ENCODE measurements at places on chromosomes 2 and 18. TPM values are rescaled to one million over a fixed set of nuclear protein-coding genes. Genes with fewer than 3 reads are reported as not detected.

The IL36A gene
- not detected for total RNA-seq

The DNAJC5G gene
- not detected for total RNA-seq

The TWSG1 gene
- total RNA-seq, result 5.6 TPM

The PXDN gene
- total RNA-seq, result 13.9 TPM

The COLEC11 gene
- 47.6 TPM for total RNA-seq

The ERFE gene
- total RNA-seq, result not detected

The ATP6V1B1 gene
- total RNA-seq, result not detected

The RAB6C gene
- total RNA-seq, result not detected

The IL36RN gene
- not detected for total RNA-seq

- DNase-seq, result no peak
Measured at GRCh38 chr18:30334781-30335180, 707.8 kb downstream of the DSC3 start.

DNA sequence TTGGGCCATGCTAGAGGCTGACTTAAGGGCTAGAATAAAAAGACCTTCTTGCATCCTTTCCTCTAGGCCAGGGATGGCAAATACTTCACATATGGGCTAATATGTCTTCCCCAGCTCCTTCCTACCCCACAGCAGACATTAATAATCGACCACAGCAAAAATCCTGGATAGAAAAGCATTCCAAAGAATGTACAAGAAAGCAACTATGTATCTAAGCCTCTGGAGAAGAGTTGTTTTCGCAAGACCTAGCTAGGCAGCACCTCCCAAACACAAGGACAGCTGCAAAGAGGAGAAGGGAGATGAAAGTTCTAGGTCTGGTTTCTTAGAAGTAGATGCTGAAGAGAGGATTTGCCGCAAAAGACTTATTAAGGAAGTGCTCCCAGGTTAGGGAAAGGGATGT, 372.6 kb downstream of the SLC4A3 start:
- no peak for DNase-seq

GRCh38 chr2:98912957-98913915, 22.8 kb downstream of the CRACDL start:
- no peak for DNase-seq

- no peak for DNase-seq
Measured at GRCh38 chr2:25964891-25965290, 17.4 kb downstream of the KIF3C start.

DNA sequence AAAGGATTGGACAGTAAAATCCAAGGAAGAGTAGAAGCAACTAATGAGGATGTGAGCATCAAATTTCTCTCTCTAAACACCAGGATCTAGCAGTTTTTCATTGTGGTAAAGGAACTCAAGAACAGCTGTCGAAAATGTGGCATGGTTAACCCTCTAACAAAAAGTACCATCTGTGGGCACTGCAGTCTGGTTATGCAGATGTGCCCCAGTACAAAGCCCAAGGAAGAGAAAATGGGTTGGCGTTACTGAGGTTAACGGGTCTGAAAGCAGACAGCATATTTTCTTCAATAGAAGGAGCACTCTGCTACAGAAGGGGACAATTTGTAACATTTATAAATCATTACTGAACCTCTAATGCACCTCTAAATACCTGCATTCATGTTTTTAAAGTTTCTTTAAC, 253.0 kb upstream of the HNRNPA3 start:
- no peak for DNase-seq

DNA sequence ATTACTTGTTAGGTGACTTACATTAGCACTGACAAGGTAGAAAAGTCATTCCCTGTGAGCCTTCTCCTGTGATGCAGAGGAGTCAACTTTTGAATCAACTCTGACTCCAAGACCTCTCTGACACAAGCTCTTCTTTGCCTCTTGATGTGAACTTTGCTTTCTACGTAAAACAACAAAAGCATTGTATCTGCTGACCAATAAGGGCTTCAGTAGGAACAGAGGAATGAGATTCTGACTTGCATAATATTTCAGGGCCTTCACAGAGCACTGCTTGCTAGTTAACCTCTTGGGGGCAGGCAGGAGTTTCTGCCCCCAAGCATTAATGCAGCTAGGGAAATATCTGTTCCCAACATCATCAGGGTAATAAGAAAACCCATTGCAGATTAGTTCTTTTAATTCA, 791.5 kb downstream of the BCL11A start:
- DNase-seq, result no peak

- no peak for DNase-seq
Measured at GRCh38 chr2:196640031-196640548, 575 bp downstream of the CCDC150 start.

DNA sequence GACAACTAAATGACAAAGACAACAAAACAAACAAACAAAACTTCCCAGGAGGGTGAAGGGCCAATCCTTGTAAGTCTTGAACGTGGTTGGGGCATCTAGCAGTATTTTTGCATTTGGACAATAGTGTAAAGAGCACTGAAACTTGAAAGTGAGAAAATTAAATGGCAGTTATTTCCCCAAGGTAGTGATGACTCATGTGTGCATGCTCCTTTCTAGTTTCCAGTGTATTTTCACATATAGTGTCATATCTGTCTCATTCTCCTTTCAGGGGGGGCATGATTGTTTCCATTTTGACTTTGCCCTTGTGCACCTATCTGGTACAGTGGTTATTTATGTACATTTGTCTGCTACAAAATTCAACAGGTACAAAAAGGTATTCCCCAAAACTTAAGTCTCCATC, 39.5 kb downstream of the CERS6 start:
- DNase-seq, result no peak

- DNase-seq, result no peak
Measured at GRCh38 chr2:191272064-191272463, 26.9 kb downstream of the MYO1B start.

DNA sequence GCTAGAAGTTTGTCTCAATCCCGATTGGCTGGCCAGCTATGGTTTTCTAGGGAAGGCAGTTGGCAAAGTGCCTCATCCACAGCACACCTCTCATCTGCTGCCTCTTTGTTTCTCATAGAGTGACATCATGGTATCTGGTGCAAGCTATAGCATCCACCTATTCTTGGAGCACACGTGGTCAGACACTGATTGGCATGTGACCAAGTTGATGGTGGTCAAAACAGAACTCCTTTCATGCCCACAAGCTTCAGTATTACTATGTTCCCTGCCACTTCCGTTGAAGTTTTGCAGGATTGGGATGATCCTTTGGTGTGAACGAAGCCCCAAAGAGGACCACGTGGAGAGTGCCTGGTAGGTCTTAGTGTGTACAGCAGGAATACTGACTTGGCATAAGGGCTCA, 28.8 kb downstream of the TTC32 start:
- no peak for DNase-seq

- no peak for DNase-seq
Measured at GRCh38 chr2:169980643-169981042, 153.4 kb downstream of the UBR3 start.

DNA sequence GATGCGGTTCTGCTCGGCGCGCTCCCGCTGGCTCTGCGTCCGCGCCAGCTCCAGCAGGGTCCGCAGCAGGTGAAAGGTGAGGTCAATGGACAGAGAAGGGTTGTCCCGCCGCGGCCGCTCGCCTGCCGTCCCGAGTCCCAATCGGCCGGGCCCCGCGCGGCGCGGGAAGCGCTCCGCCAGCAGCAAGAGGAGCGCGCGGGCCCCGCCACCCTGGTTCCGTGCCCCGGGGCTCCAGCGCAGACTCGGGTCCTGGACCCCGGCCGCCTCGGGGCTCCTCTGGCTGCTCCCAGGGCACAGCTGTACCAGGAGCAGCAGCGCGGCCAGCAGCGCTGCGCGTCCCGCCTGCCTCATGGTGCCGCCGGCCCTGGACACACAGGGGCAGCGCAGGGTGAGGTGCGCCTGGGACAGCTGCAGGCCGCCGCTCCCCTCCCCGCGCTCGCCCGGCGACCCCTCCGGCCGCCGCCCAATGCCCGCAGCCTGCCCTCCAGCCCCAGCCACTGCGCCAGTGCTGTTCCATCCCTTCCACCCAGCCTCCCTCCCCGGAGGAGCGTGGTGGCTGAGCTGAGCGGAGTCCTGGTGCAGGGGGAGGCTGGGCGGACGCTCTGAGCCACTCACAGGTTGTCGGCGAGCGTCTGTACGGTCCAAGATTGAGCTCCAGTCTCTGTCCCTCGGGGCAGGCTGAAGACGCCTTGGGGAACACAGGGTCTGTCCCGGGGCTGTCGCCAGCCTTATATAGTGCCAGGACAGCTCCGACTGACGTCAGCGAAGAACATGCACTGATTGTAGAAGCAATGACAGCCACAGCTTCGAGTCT, 493 bp downstream of the UCN start:
- no peak for DNase-seq

DNA sequence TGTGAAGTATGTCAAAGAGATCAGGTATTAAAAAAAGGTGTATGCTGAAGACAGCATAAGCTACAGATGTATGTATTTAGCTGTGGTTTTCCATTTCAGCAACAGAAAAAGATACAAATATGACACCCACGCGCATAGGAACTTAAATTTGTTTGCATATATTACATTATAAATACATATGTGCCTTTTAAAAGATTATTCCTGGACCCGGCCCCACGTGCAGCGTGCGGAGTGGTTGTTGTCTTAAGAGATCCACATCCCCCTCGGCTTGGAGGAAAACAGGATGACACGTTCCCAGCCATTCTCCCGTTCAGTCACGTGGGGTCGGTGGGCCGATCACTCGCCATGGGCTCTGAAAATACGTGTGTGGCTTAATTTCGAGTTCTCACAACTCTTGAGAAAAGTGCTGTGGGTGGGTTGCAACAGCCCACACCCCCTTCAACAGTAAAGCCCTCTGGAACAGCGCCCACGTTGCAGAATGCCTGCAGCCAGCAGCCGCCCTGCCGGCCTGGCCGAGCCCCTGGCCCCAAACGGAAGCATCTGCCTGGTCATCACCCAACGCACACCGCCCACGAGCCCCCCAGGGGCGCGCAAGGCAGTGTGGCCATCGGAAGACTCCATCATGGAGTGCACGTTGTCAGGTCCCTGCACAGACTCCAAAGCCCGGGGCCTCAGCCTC, 18.6 kb upstream of the KCNG2 start:
- no peak for DNase-seq

GRCh38 chr2:240086563-240086962, 33.2 kb upstream of the OR6B3 start:
- DNase-seq, result no peak

GRCh38 chr2:177327009-177327408, 62.5 kb upstream of the NFE2L2 start:
- no peak for DNase-seq

- DNase-seq, result peak; percentile 25
Measured at GRCh38 chr2:239692362-239692851, 291.6 kb upstream of the HDAC4 start.

DNA sequence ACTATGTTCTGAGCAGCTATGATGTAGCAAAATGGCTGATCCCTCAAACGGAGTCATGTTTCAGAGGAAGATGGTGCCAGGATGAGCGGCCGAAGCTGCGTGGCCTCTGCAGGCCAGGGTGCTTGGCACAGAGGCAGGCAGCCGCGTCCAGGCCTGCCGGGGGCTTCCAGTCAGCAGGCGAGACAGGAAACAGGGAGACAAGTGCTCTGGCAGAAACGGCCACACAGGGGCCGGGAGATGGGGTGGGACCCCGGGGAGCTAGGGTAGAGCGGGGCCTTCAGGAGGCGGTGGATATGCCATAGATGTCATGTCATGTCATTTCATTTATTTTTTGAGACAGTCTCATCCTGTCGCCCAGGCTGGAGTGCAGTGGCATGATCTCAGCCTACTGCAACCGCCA, 50.7 kb downstream of the EIPR1 start:
- no peak for DNase-seq
